Activated CD4-positive, CD25-positive, alpha-beta regulatory T cell (primary cell): ENCODE measurements at places on chromosomes 1 and 21.
A peak's percentile ranks its signal among the peaks of the same experiment; 100 is the strongest.

- no peak for DNase-seq
Measured at GRCh38 chr1:234372011-234372757, 1.1 kb upstream of the COA6 start.

DNA sequence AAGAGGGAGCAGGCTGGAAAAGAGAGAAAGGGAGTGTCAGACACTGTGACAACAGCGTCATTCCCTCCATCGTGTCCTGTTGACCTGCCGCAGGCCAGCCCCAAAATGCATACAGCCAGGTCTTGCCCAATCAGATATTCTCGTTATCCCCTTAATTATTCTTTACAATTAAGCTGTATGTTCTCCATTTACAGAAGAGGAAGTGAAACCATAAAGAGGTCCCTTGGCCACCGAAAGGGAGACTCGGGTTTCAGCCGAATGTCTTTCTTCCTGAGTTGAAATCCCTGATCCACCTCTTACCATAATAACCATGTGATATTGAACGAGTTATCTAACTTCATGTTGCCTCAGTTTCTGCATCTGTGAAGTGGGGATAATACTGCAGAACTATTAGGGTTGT is 70.5 kb downstream of the IGSF21 start:
- DNase-seq = no peak

DNA sequence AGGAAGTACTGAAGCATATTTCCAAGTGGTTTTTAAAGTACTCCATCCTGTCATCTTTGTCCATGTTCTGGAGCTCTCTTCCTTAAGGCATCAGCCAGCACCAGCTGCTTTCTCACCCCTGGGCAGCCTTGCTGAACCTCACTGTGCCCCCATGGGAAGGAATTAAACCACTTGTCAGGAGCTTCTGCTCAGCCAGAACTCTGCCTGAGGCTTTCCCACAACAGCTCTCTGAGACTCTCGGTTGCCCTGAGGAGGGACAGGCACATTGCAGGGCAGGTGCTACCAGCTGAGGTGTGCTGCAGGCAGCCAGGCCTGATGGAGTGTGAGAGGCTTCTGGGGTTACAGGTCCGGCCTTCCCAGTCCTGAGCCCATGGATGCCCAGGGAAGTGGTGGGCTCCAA is 30.9 kb downstream of the FAM163A start:
- no peak for DNase-seq

DNA sequence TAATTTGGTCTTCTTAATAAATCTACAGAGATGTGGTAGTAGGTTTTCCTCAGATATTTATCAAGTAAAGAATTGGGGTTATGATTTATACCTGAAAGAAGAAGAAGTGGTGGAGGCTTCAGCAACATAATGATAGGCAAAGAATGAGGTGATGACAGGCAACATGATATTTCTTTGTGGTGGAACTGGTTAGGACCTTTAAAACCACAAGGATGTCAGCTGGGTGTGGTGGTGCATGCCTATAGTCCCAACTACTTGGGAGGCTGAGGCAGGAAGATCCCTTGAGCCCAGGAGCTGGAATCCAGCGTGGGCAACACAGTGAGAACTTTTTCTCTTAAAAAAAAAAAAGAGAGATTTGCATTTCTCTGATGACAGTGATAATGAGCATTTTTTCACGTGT is 34.1 kb upstream of the COL11A1 start:
- DNase-seq = no peak

DNA sequence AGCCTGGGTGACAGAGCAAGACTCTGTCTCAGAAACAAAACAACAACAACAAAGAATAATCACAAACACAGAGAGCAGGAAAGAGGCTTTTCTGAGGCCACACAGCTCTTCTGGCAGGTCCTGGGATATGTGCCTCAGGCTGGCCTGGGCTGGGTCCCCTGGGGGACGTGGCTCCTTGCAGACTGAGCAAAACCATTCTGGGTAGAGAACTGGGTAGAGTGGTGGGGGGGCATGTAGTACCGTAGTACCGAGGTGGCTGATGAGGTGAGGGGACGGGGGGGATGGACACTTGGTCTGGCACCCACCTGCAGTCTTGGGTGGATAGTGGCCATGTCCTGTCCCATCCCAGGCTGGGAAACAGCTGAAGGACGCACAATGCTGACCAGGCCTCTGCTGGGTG is 6.0 kb downstream of the TMEM82 start:
- DNase-seq = no peak

DNA sequence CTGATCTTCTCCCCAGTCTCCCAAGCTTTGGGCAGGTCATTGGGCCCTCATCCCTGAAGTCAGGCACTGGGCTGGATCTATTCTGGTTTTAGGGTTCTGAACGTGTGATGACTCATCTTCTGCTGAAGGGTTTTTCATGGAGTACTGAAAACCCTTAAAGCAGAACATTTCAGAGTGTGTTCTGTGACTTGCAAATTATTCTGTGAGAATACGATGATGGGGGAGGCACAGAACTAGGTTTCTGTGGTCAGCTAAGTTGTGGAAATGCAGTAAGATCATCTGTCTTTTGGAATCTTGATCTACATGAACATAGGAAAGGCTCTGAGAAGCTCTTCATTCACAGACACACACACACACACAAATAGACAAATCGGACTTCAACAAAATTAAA is 46.2 kb downstream of the NAV1 start:
- no peak for DNase-seq

- DNase-seq = peak; percentile 13
Measured at GRCh38 chr1:153540394-153541361, at the start of gene S100A5. Gene S100A5 (minus strand): TSS chr1:153540934. CDS start chr1:153540191, 743 bp downstream.

- no peak for DNase-seq
Measured at GRCh38 chr1:27179379-27179778, 24.5 kb upstream of the SLC9A1 start.

DNA sequence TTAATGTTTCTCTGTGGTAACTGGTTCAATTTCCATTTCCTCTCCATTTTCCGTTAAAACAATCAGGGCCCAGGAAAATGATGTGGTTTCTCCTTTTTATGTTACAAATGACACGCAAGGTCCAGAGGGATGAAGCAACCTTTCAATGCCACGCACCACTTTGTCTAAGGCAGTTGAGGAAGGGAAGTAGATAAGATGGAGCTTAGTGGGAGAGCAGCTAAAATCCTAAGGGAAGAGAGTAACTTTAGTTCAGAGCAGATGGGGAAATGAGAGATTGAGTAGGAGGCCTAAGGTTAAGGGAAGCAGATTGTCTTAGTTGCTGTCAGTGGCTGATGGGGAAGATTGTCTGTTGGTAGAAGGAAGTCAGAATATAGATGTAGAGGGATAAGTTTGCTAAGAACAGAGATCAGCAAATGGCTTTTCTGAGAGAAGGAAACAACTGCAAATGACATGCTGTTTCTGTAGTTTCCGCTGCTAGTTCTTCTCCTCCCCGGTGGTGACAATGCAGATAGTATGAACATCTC is 660 bp downstream of the CD1C start:
- DNase-seq = no peak

- no peak for DNase-seq
Measured at GRCh38 chr1:54047384-54048305, 5.4 kb downstream of the TMEM59 start.

DNA sequence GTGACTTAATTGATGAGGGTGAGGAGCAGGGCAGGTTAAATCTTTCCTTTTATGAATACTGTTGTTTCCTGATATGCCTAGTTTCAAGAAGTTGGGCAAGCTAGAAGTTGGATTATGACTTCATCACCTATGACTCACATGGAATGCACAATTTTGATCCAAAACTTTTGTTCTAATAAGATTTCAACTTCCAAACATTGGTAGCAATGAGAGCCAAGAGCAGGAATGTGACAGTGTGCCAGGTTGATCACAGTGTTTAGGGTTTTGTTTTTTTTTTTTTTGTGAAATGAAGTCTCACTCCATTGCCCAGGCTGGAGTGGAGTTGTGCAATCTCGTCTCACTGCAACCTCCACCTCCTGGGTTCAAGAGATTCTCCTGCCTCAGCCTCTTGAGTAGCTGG is 349.4 kb downstream of the DUSP10 start:
- no peak for DNase-seq

GRCh38 chr1:231376875-231377549 is 38.9 kb downstream of the SPRTN start:
- no peak for DNase-seq

DNA sequence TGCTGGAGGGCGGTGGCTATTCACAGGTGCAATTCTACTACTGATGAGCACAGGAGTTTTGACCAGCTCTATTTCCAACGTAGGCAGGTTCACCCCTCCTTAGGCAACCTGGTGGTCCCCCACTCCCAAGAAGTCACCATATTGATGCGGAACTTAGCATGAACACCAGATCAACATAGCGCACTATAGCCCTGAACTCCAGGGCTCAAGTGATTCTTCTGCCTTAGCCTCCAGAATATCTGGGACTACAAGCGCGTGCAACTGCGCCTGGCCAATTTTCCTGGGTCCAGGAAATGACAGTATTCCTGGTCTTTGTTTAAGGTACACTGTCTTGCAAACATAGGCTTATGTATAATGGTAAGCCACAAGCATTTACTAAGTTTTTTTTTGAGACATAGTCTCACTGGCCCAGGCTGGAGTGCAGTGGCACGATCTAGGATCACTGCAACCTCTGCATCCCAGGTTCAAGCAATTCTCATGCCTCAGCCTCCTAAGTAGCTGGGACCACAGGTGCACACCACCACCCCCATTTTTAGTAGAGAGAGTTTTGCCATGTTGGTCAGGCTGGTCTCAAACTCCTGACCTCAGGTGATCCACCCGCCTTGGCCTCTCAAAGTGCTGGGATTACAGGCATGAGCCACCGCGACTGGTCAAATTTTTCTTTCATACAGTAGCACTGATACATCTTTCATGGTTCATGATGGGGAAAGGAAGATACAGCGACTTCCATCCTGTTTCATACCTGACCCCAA is 12.6 kb downstream of the MCL1 start:
- no peak for DNase-seq

DNA sequence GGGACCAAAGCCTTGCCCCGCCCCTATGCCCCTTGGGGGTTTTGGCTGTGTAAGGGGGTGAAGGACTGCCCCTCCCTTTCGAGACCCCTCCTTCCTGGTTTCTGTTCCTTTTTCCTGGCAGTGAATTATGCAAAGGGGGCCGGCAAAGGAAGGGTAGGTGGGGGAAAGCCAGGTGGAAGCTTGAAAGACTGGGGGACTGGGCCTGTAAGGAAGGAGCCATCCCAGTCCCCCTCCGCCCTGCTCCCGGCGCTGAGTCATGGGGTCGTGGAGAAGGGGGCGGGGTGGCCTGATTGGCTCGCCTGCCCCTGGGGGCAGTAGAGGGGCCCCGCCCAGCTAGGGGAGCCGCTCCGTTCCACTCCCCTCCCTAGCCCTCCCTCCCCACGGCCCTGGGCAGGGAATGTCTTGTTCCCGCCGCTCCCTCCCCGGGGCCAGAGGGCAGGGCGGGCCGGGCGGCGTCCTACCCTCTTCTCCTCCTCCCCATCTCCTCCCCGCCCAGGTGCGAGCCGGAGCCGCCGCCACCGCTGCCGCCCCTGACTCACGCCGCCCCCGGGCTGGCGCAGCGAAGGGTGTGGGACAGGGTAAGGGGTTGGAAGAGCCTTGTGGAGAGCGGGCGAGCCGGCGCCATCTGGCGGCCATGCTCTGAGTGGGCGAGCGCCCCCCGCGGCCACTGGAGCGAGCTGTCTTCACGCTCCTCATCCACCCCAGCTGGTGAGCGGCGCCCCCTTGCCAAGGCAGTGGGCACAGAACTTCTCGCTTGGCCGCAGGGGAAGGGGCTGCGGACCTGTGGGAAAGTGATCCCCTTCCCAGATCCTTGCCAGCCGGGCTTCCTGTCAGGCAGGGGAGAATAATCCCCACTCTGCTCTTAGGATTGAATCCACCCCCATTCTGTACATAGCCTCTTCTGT is 14.7 kb downstream of the ZBTB7B start:
- DNase-seq = peak; percentile 86

DNA sequence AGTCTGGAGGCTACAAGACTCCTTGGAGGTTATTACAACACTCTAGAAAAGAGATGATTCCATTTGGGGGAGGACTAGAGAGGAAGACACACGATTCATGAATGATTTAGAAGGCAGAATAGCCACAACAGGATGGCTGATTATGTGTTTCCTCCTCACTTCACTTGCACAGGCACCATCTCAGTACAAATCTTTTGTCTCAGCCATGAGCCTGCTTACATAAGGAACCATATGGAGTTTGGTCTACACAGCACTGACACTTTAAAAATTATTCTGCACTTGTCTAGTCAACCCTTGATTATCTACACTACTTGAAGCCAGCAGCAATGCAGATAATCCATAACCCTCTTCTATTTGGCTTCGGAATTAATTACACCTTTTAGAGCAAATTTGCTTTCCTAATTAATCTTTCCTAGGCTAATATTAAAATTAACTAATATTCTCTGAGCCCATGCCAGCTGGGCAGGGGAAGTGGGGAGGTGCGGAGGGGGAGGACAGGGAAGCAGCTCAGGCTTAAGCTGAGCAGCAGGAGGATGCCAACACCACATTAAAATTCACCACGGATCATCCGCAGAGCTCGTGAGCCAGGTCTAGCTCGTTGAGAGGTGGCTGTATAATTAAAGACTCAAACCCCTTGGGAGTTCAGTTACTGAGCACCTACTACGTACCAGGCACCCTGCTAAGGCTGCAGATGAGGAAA is 3.2 kb upstream of the LEMD1 start:
- no peak for DNase-seq

DNA sequence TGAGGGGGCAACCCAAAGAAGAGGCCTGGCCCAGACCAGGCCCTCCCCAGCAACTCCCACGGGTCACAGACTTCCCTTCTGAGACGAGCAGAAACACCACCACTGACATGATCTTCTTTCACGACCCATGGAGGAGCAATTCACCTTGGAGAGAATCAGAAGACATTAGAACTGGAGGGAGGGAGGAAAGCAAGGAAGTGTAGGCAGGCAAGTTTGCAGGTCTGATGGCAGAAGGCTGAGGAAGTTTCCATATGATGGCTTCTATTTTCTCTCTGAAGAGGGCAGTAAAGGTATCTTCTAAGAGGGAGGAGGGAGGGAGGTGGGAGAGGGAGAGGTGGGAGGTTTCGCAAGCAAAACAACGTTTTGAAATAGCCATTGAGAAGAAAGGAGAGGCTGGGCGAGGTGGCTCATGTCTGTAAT is 1.4 kb upstream of the UBXN10 start:
- no peak for DNase-seq

- DNase-seq = no peak
Measured at GRCh38 chr1:9027307-9027706, 1.1 kb upstream of the SLC2A7 start.

GRCh38 chr1:19752083-19752696 is 47.5 kb downstream of the TMCO4 start:
- no peak for DNase-seq

GRCh38 chr1:167060141-167061072 is 29.8 kb downstream of the GPA33 start:
- DNase-seq = no peak

DNA sequence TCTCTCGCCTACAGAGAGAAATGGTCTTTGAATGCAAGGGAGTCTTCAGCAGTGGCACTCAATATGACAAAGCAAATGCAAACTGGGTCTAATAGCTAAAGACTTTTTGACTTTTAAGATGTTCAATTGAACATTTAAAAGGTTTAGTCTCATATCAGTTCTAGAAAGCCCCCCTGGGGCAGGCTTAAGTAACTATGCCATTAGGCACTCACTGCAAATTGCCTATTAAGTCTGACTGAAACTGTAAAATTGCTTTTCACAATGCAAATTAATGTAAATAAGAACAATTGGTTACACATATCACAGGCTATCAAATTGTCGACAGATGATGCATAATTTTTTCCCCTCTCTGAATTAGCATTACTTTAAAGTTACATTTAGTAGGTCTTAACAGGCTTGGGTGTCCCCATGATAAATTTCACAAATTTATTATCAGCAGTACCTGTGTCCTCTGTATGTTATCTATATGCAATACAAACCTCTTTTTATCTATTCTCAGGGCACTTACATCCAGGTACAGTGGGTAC is 329.1 kb downstream of the LRRIQ3 start:
- no peak for DNase-seq
